AG10803 (cell line): ENCODE measurements at places on chromosomes 6 and 20.
A peak's percentile ranks its signal among the peaks of the same experiment; 100 is the strongest.

DNA sequence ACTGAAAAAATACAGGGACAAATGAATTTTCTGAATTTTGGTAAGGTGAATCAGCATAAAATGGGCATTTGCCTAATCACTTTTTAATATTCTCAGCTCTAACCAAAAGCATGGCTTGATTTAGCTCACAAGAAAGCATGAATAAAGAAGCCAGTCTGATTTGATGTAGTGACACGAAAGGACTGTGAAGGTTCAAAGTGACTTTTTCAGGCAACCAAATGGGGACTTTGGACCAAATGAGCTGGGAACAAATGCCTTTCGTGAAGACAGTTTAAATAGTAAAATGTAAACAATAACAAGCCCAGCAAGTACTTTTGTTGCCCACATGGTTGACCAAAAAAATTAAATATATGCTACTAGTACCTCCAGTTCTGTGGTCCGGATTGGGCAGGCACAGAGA lies 12.9 kb upstream of the CBLN4 start:
- no peak for DNase-seq

GRCh38 chr20:21096321-21097043 lies 9.7 kb downstream of the LINC00237 start:
- DNase-seq: peak; percentile 11

GRCh38 chr20:8631271-8631670 lies 437.6 kb upstream of the PLCB4 start:
- DNase-seq: no peak

GRCh38 chr6:169248521-169248971 lies 5.1 kb downstream of the THBS2 start:
- no peak for DNase-seq

- no peak for DNase-seq
These were observed 232.5 kb downstream of the PTPRT start for GRCh38 chr20:42957018-42957703.

- DNase-seq: peak; percentile 63
These were observed 636.0 kb downstream of the BCKDHB start for GRCh38 chr6:80742481-80742880.

DNA sequence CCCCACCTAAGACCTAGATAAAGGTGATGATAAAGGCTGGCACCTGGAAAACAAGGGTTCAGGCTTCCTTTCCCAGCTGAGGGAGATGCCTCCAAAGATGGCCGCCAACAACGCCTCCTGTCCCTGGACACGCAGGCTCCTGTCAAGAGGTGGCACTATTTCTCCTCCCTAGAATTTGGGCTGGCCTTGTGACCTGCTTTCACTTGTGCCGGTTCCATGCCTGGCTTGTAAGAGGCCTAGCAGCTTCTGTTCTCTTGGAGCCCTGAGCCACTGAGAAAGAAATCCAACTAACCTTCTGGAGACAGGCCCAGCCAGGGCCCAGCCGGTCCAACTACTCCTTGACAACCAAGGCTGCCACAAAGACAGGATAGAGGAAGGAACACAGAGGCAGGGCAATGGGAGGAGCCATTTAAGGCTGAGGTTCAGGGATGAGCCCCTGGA lies 60.2 kb upstream of the RALY start:
- peak; percentile 76 for DNase-seq

- DNase-seq: no peak
These were observed 152.7 kb upstream of the BMP2 start for GRCh38 chr20:6614836-6615235.

GRCh38 chr20:16040742-16041141 lies 532.5 kb downstream of the KIF16B start:
- no peak for DNase-seq

GRCh38 chr20:62776692-62777527 lies 19.4 kb upstream of the MRGBP start:
- no peak for DNase-seq

- DNase-seq: no peak
These were observed 2.5 kb downstream of the ADRM1 start for GRCh38 chr20:62305149-62305764.

- no peak for DNase-seq
These were observed 1234.7 kb upstream of the GJE1 start for GRCh38 chr6:140897804-140898573.

GRCh38 chr6:125918230-125918629 lies 38.3 kb upstream of the HINT3 start:
- DNase-seq: no peak

GRCh38 chr6:142613981-142614380 lies 312.2 kb downstream of the ADGRG6 start:
- DNase-seq: no peak

GRCh38 chr6:3280091-3280490 lies 21.3 kb downstream of the PSMG4 start:
- no peak for DNase-seq

- DNase-seq: no peak
These were observed 204.3 kb downstream of the TFAP2C start for GRCh38 chr20:56833427-56833826.

DNA sequence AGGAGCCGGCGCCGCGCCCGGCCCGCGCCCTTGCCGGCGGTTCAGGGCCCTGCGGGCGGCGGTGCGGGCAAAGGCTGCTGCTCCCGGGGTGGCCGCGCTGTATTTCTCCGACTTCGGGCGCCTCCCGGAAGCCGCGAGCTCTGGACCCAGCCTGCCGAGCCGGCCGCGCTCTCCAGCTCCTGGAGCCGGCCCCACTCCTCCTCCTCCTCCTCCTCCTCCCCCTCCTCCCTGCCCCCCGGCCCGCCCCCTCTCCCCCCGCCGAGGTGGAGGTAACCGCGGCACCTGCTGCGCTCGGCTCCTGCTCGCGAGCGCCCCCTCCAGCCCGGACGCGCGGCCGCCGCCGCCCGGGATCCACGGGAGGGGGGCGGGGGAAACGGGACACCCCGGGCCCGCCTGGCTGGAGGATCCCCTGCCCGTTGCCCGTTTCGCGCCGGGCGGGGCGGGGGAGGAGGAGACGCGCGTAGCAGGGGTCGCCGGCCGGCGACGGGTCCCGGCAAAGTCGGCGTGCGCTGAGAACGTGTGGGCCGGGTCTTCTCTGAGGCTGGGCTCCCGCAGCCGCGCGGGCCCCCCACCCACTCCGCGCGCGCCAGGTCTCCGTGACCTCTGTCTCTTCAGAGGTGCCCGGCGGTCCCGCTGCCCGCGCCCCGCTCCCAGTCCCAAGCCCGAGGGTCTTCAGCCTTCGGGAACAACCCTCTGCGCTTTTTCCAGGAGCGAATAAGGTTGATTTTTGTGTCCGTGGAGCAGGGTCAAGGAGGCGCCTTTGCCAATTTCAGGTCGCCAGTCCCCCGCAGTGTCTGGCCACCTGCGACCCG lies at the start of gene SLC22A23:
SLC22A23 (minus strand) TSS at position 153 of the 812 bp plus-strand sequence. CDS start 491 bp downstream, outside the sequence.
- DNase-seq: peak; percentile 24

GRCh38 chr6:31203345-31203979 lies 33.0 kb upstream of the POU5F1 start:
- no peak for DNase-seq

GRCh38 chr20:62027698-62028321 lies 37.9 kb downstream of the TAF4 start:
- no peak for DNase-seq

GRCh38 chr20:24366336-24367004 lies 103.0 kb upstream of the SYNDIG1 start:
- DNase-seq: no peak

DNA sequence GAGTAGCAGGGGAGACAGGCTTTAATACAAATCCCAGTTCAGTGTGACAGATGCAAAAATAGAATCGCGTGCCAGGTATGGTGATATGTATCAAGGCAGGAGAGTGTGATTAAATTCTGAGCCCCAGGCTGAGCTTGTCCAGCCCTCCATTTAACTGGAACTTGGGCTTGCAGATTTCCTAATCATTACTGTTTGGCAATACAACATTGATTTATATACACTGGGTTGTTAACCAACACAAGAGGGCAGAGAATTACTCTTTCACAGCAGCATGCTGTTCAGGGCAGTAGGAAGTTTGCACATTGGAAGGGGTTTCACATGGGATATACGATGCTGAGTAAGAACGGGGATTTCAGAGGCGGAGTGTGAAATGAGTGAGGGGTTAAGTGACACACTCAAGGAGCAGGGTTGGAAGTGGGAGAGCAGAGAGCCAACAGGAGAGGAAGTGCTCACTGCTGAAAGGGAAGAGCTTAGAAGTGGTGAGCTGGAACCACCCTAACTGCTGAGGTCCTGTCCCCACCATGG lies 70.8 kb upstream of the ATXN1 start:
- peak; percentile 45 for DNase-seq

- DNase-seq: no peak
These were observed 79.9 kb upstream of the NAA20 start for GRCh38 chr20:19937218-19937617.

GRCh38 chr6:36386495-36387439 lies 702 bp downstream of the ETV7 start:
- DNase-seq: peak; percentile 54

- DNase-seq: peak; percentile 90
These were observed 207.1 kb downstream of the NFATC2 start for GRCh38 chr20:51335329-51335841.

GRCh38 chr6:52230685-52231084 lies 13.6 kb downstream of the IL17F start:
- DNase-seq: peak; percentile 4

- DNase-seq: no peak
These were observed 26.0 kb downstream of the PTPRK start for GRCh38 chr6:128494440-128494839.

DNA sequence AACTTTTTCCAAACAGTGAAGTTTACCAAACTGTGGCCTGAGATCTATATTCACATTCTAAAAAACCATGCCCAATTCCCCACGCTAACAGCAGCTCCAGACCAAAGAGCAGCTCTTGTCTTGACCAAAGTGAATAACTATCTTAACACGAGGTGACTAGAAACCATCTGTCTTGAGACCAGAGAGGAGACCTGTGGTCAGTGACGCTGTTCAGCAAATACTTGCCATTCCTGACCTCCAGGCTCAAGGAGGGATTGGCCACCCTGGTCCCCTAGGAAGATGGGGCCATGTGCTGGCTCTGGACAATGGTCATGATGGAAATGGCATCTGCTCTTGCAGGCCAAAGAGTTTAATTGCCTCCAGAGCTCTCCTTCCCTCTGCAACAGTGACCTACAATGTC lies 104.4 kb upstream of the CD93 start:
- DNase-seq: peak; percentile 38

GRCh38 chr6:33566182-33567084 lies 13.6 kb downstream of the BAK1 start:
- DNase-seq: no peak

- DNase-seq: no peak
These were observed 216.0 kb upstream of the SSTR4 start for GRCh38 chr20:22819112-22819511.

GRCh38 chr20:41276317-41276751 lies 41.2 kb downstream of the ZHX3 start:
- DNase-seq: no peak

- DNase-seq: no peak
These were observed 68.1 kb downstream of the ITCH start for GRCh38 chr20:34431168-34431567.

- no peak for DNase-seq
These were observed 26.3 kb downstream of the FAM50B start for GRCh38 chr6:3875486-3875885.
